ENCODE measurements at places on chromosomes 2 and 18.

GRCh38 chr2:62340994-62341484 is 145.1 kb downstream of the B3GNT2 start:
- no peak for DNase-seq

DNA sequence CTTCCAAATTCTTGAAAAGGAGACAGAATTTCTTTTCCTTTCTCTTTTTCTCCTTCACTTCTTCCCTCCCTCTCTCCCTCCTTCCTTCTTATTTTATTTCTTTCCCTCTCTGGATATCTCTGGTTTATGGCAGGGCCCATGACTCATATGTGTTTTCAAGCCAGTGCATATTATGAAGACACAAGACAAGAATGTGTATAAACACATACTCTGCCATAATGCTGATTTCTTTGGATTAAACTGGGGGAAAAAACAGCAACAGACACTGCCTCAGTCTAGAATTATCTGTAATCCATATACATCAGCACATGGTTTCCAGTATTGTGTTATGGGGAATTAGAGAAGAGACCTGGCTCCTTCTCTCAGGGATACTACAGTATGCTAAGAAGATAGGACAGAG is 82.8 kb upstream of the CPO start:
- no peak for DNase-seq

- DNase-seq = no peak
These were observed at the start of gene CYS1 for GRCh38 chr2:10079870-10080535. Gene CYS1, minus strand, starts transcription at chr2:10080411. Its CDS starts 188 bp downstream, at chr2:10080223.

- DNase-seq = no peak
These were observed 1682.3 kb upstream of the PIK3C3 start for GRCh38 chr18:40272630-40273231.

DNA sequence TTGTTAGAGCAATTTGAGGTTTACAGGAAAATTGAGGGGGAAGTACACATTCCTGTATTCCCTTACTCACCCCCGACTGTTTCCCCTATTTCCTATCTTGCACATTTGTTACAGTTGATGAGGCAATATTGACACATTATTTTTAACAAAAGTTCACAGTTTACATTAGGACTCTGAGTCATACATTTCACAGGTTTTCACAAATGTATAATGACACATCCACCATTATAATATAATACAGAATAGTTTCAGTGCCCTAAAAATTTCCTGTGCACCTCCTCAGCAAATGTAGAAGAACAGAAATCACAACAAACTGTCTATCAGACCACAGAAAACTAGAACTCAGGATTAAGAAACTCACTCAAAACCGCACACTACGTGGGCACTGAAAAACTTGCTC is 160.6 kb upstream of the RMP24 start:
- DNase-seq = no peak

GRCh38 chr2:235461763-235462414 is 32.0 kb upstream of the AGAP1 start:
- no peak for DNase-seq

Data from stimulated activated CD8-positive, alpha-beta memory T cell treated with anti-CD3 and anti-CD28 coated beads, Interleukin-7, amount 100 ng/mL, for 24 hours (primary cell).